NCI-H2171 (cell line): ENCODE measurements at places on chromosomes 3 and 15.

DNA sequence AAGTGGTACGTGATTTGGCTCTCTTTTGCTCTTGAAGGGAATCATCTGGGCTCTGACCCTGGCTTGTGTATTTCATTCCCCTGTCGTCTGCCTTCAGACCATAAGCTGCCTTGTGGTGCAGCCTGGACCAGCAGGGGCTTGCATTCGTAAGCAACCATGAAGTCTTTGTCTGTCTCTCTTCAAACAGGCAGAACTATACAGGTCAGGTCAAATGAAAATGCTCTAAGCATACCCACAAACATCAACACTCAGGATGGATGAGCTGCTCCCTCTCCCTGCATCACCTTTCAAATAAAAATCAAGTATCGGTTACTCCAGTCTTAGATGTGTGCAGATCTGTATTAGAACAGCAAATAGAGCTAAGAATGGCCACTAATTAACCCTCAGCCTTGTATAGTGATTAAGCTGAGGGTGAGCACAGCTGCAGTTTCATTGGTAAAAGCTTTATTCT is 268.6 kb upstream of the UBE2E1 start:
- DNase-seq, result no peak

DNA sequence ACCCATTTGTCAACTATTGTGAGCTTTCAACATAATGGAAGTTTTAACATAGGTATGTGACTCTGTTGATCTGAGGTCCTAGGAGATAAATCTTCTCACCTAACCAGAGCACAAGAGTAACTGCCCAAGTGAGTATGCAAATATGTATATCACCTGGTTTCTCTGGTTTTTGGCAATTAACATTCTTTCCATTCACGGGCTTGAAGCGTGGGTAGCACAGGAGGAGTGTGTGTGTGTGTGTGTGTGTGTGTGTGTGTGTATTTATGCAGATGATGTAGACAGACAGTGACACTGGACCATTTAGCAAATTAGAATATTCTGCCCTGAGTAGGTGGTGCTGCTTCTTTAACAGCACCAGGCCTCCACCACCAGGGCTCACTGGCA is 15.0 kb downstream of the EPHB1 start:
- no peak for DNase-seq

GRCh38 chr3:125394406-125394805 is 19.3 kb upstream of the ZNF148 start:
- no peak for DNase-seq

- no peak for DNase-seq
Measured at GRCh38 chr3:77514766-77515165, 474.9 kb downstream of the ROBO2 start.

DNA sequence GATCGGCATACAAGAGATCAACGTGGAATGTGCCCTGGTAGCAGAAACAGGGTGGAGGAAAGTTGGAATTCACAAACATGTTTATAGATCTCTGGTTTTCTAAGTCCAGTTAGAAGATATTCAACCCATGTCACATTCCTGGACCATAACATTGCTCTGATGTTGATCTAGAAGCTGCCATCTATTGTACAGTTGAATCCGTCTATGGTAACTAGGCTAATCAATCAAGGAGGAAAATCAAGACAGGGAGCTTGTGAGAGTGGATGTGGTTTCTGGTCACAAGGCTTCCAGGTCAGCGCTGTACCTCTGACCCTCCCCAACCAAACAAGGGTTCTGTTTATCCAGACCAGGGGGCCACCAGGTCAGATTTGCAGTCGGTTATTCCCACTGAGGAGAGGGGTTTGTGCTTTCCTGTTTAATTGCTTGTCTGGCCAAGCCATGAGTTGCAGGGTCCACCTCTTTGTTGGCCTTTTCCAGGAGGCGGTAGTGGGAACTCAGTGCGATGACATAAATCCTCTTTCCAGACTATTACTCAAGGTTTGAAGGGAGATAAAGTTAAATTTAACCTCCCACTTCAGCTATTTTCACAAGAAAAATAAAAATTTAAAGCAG is 130.3 kb downstream of the SLCO3A1 start:
- DNase-seq, result no peak

GRCh38 chr3:107641572-107642307 is 119.0 kb downstream of the BBX start:
- DNase-seq, result no peak

DNA sequence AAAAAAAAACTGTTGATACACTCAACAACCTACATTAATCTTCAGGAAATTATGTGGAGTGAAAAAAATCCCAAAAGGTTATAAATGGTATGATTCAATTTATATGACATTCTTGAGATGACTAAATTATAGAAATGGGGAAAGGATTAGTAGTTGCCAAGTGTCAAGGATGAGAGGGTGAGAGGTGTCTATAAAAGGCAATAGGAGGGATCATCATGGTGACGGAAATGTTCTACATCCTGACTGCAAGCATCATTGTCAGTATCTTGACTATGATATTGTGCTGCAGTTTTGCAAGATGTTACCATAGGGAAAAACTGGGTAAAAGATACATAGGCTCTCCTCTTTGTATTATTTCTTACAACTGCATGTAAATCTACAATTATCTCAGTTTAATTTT is 125.6 kb downstream of the FRMD5 start:
- no peak for DNase-seq
